ENCODE measurements at places on chromosomes 5 and 9. TPM values are rescaled to one million over a fixed set of nuclear protein-coding genes. Genes with fewer than 3 reads are reported as not detected.

SLC2A6 gene
- 14.1 TPM for total RNA-seq

GRCh38 chr5:76804266-76804665 is 14.6 kb upstream of the F2RL1 start:
- no peak for DNase-seq

CDO1 gene
- total RNA-seq: 0.40 TPM

- DNase-seq: no peak
Measured at GRCh38 chr5:82707741-82708140, 369.5 kb downstream of the TMEM167A start.

DNA sequence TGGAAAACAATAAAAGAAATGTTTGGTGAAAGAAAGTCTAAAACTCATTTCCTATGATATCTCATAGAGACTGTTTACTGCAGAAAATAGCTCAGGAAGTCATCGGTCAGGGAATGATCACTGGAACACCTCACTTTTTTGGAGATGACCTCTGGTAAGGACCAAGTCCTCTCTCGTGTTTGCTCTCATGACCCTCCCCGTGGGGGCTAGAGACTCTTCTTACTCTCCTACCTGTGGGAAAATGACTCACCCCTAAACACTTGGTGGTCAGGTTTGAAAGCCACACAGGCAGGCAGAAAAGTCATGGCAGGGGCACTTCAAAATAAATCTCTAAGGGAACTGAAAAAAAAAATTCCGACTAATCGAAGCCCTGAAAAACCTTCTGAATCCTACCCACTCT is 48.2 kb downstream of the FAM240B start:
- DNase-seq: no peak

GRCh38 chr9:118984607-118985006 is 384.6 kb downstream of the BRINP1 start:
- DNase-seq: no peak

- no peak for DNase-seq
Measured at GRCh38 chr5:62259699-62260250, 46.2 kb upstream of the KIF2A start.

RC3H2 gene
- 40.3 TPM for total RNA-seq

PCA3 gene
- not detected for total RNA-seq

SIT1 gene
- 213 TPM for total RNA-seq

DNA sequence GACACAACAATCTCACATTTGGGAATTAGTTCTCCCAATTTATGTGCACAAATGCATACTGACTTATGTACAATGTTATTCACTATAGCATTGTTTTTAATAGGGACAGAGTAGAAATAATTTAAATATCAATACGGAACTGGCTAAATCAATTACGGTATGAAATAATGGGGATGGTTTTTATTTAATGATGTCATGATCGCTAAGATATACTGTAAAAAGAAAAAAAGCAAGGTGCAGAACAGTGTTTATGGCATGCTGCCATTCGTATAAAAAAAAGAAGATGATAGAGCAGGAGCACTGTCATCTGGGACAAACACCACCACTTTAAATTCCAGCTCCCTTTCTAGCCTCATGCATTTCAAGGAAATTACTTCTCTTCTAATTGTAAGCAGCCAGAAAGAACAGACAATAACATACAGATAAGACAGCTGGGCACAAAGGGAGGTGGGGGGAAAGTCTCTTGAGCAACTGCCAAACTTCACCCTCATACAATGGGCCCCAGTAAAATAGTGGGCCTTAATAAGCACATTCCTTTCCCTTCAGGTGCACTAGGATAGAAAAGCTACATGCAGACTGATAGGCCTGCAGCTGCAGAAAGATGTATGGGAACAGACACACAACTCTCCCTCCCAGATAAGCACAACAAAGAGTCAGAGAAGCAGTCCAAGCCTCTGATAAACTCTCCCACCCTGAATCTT is 8.4 kb downstream of the SREK1IP1 start:
- no peak for DNase-seq

FOXE1 gene
- total RNA-seq: not detected

DNA sequence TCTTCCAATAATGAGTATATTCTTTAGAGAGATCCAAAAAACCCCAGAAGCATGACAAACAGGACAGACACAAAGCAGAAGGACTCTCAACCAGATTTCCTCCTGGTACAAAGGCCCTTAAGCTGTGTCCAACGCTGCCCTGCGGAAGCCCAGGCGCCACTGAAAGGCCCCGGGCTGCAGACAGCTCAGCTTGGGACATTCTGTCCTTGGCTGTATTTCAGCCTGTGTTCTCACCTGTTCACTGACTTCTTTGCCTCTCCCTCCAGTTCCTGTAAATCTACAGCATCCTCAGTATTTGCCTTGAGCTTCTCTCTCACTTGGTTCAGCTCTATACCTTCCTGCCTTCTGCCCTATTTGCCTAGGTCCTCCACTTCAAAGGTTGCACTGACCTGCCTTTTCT is 96.5 kb downstream of the SH3TC2 start:
- no peak for DNase-seq

- DNase-seq: no peak
Measured at GRCh38 chr9:109914280-109915027, 134.5 kb downstream of the PALM2AKAP2 start.

MLANA gene
- total RNA-seq: not detected

GRCh38 chr9:137146527-137146918 is 7.6 kb downstream of the GRIN1 start:
- no peak for DNase-seq

- no peak for DNase-seq
Measured at GRCh38 chr5:83049370-83049885, 27.8 kb downstream of the TMEM167A start.

XRCC4 gene
- total RNA-seq: 12.6 TPM

RNF208 gene
- 3.6 TPM for total RNA-seq

GRCh38 chr9:30504502-30504905 is 1879.9 kb upstream of the ACO1 start:
- no peak for DNase-seq

GRCh38 chr9:15889555-15889954 is 336.7 kb downstream of the CCDC171 start:
- DNase-seq: no peak

GRCh38 chr5:101142102-101142501 is 239.0 kb upstream of the ST8SIA4 start:
- no peak for DNase-seq

GRCh38 chr5:32027717-32028458 is 146.2 kb downstream of the GOLPH3 start:
- no peak for DNase-seq

ABO gene
- total RNA-seq: not detected

DNA sequence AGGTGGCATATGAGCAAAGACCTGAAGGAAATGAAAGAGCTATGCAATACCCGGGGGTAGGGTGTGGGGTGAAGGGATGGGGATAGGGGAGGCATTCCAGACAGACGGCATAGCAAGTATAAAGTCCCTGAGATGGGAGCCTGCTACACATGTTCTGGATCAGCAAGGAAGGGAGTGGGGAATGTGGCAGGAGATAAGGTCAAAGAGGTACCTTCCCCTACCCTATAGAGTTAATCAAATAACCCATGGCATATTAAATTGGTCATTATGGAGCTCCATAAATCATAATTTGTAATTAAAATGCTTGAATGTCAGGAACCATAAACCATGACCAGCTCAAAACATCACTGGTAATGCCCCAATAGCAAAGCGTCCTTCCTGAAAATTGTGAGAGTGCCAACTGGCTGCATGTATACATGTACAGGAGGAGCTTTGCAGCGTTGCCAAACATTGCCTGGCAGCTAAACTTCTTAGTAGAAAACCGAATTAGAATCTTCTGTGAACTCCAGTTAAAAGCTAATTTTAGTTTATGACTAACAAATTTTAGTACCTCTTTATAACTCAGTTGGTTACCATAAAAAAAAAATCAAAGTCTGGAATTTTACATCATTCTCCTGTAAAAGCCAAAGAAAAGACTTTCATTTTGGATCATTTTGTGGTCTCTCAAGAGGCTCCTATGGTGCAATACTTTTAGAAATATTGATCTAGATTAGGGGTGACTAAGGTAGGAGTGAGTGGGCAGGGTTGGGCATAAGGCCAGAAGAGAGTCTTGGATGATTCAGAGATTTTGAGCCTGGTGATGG is 4.7 kb downstream of the DNAI1 start:
- DNase-seq: no peak
